Thyroid gland (tissue), 4 donors: ENCODE measurements at places on chromosomes 11 and 22. TPM values are rescaled to one million over a fixed set of nuclear protein-coding genes. Genes with fewer than 3 reads are reported as not detected.
A peak's percentile ranks its signal among the peaks of the same experiment; 100 is the strongest.

GRCh38 chr11:119179342-119179741 lies 5.9 kb upstream of the NHERF4 start:
- DNase-seq: no peak

The DAGLA gene
- 1.8 TPM for total RNA-seq

DNA sequence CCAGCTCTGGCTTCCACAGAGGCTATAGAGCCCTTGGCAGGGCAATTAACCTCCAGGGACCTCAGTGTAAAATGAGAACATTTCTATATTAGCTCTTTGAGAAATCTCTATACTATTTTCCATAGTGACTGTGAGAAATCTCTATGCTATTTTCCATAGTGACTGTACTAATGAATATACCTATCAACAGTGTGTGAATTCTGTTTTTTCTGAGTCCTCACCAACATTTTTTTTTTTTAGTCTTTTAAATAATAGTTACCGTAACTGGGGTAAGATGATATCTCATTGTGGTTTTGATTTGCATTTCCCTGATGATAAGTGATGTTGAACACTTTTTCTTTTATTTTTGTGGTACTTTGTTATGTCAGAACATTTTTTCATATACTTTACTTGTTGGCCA lies 7.0 kb upstream of the MTNR1B start:
- DNase-seq: no peak

DNA sequence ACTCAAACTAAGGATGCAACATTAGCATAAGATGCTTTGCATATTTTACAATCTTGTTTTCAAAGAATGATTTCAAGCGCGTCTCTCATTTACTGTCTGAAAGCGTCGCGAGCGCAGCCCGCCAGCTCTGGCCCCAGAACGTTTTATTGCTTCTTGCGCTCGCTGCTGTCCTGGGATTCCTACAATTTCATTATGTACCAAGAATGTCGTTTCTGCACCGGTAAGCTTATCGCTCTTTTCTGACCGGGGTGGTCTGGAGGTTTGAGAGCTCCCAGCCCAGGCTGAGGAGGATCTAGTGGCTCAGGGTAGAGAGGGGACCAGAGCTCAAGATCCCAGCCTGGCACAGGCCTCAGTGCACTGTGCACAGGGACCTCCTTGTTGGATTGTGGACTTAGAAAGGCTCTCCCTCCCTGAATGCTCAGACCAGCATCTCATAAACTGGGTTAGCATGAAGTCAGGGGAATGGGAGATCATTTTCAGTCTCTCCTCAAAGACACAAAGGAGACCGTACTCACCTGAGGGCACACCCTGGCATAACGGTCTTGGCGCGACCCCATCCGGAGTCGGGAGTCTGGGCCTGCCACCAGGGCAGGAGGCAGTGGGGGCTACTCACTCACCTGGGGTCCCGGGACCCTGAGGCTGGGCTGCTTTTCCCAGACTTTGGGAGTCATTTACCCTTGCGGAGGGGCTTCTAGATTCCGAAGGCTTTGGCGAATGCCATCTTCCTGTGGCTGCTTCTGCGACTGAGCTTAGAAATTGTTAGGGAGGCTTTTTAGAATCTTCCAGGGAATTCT lies 817.4 kb downstream of the BRD1 start:
- no peak for DNase-seq

DNA sequence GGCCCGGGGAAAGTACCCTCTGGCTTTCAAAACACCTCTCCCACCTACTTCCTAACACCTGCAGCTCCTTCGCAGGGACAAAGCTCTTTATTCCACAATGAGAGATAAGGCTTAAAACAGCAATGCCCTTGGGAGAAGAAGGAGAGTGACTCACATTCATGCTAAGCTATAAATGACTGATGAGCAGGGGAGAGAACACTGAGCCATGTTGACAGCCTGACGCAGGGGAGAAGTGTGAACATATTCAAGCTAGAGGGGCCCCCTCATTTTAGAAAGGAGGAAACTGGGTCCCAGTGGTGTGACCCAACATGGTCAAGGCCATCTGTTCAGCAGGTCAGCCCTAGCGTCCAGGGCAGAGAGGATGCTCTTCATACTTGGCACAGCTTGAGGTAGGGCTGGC lies 171.8 kb downstream of the DSCAML1 start:
- no peak for DNase-seq

The RIMBP3C gene
- 0.45 TPM for total RNA-seq

The SERHL2 gene
- total RNA-seq: 0.83 TPM

GRCh38 chr11:61957021-61957770 lies 7.0 kb downstream of the BEST1 start:
- DNase-seq: no peak

- DNase-seq: no peak
Measured at GRCh38 chr22:20324139-20324516, 4.3 kb upstream of the DGCR6L start.

The PANX3 gene
- not detected for total RNA-seq

DNA sequence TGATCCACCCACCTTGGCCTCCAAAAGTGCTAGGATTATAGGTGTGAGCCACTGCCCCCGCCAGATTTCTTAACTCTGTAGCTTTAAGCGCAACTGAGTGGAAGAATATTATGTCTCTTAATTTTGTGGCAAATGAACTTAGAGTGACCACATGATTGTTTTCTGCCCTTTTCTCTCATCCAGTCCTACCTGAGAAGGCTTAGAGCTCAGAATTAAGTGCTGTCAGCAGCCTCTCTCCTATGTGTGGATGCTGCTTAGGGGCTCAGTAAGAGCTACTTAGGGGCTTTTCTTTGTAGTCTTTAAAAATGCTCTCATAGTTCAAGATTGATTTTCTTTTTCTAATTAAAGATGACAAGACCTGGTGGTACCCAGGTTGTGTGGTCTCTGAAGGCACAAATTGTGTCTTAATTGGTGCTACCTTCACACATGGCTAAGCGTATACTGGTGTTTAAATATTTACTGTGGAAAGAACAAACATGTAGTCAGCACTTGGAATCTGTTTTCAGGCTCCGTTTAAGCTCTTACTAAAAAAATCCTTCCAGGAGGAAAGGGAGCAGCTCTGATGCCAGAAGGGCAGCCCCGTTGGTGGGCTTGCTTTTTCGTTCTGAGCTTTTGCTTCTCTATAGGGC lies 59.3 kb downstream of the DEPDC5 start:
- DNase-seq: no peak

GRCh38 chr11:15295695-15296094 lies 181.0 kb downstream of the INSC start:
- DNase-seq: no peak

- no peak for DNase-seq
Measured at GRCh38 chr11:79264284-79264683, 176.5 kb downstream of the TENM4 start.

DNA sequence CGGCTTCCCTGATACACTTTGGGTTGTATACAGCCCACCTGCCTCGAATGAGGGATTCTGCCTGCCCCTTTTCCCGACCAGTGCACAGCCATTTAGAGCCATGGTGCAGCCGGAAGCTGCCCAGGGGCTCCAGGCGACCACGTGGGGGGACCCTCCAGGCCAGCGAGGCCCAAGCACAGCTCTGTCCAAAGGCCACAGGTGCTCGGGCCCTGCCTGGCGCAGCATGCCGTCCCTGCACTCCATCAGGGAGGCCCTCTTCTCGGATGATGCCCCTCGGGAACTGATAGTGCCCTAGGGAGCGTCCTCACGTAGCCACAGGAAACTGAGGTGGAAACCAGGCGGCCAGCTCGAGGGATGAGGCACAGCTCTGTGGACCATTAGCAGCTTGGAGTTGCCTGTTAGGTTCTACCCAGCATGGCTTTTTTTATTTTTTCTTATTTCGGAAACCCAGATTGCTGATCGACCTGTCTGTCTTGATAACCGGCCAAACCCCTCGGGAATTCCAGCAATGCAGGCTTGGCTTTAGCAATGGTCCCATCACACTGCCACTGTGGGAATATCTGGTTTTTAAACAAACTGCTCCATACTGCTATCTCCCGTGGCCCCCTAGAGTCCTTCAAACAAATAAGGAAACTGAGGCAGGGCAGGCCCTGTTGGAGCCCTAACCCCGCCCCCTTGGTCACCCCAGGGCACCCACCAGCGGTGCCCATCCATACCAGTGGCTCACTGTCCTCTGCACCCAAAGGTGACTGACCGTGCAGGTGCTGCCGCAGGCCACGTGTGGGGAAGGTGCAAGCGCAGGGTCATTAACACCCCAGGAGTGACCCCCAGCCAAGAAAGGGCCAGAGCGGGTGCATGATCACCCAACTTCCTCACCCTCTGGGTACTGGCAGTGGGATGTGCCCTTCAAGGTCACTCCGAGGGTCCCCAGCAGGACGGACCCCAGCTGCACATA lies 8.0 kb downstream of the ANO1 start:
- no peak for DNase-seq

The PLEKHB1 gene
- 61.9 TPM for total RNA-seq

DNA sequence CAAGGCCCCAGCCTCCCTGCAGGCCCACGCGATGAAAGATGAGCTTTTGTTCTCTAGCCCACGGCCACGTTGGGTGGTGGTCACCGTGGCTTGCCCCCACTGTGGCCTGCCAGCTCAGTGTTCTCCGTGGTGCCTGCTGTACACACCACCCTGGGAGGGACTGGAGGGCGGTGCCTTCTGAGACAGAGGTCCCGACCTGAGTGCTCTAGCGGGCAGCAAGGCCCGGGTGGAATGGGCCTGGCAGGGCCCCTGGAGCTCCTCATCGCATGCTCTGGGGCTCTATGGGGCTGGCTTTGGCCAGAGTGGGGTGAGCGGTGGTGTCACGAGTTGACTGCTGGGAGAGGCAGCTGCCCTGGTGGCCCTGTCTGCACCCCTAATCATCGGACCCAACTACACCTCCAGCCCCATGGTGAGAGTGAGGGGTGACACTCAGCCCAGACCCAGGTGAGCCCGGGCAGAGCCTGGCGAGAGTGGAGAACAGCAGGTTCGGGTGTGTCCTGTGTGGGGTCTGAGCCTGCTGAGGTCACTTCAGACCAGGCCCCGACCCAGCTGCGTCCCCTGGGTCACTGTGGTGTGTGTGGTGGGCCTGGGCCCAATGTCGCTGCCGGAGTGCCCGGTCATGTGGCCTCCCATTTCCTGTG lies 541.9 kb downstream of the TBC1D22A start:
- DNase-seq: no peak

- peak; percentile 18 for DNase-seq
Measured at GRCh38 chr22:23380230-23380573, 199.9 kb downstream of the IGLL1 start.

The OR52H1 gene
- 2.8 TPM for total RNA-seq

- DNase-seq: no peak
Measured at GRCh38 chr11:59617876-59618275, 2.3 kb upstream of the OSBP start.

DNA sequence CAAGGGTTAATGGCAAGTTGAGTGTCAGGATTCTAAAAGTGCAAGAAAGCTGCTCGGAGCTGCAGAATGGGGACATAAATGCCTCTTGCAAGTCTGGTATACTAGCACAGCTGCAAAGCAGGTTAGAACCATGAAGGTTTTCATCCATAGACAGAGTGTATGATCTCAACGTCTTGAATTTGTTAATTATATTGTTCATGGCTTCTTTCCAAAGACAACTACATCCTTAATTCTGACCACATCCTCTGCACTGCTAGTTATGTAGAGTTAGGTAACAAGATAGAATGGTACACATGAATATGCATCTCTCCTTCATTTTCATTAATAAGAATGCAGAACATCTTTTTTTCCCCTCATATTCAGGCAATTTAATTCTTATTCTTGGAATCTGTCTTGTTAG lies 34.2 kb downstream of the EXPH5 start:
- no peak for DNase-seq

The POGLUT3 gene
- 22.3 TPM for total RNA-seq

DNA sequence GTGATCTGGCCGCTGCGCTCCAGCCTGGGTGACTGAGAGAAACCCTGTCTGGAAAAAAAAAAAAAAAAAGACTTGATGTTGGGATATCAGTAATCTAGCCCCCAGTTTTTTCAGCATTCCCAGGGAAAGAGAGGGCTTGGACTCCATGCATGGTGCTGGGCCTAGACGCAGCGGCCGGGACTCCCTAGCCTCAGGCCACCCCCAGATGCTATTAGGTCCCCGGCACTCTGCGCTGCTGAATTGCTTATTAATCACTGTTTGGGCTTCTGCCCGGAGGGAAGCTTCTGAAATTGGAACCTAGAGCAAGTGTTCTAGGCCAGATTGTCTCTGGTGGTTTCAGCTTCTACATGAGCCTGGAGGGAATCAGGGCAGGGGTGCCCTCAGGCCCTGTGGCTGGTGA lies 39.0 kb downstream of the SLCO2B1 start:
- DNase-seq: no peak

- DNase-seq: no peak
Measured at GRCh38 chr11:69416762-69417698, 64.4 kb upstream of the LINC01488 start.

The ALDH3B1 gene
- 3.0 TPM for total RNA-seq

DNA sequence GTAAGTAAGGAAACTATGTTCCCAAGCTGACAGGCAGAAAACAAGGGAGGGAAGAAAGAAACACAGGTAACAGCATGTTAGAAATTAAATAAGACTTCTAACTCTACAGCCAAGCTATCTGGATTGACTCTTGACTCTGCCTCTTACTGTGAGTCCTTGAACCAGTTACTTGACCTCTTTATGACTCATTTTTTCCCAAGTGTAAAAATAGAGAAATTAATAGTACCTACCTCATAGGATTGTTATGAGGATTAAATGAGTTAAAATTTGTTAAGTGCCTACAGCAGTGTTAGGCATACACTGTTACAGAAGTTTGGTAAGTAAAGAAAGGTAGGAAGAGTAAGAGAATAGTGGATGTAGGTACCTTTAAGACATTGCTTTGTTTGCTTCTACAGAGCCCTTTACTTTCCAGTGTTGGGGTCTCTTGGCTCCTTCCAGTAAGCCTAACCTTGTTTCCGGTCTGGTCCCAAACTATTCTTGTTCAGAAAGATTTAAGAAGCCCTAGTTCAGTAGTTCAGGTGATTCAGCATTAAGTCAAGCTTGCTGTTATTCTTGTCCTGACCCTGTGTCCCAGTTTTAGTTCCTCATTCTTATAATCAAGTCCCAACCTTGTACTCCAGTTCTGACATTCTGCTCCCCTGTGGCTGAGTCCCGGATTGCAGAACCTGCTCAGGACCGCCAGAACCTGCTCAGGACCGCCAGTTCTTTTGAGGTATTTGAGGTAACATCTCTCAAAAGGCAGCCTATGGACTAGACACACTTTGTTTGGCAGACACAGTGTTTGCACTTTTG lies 963.4 kb upstream of the CCDC90B start:
- DNase-seq: peak; percentile 39

DNA sequence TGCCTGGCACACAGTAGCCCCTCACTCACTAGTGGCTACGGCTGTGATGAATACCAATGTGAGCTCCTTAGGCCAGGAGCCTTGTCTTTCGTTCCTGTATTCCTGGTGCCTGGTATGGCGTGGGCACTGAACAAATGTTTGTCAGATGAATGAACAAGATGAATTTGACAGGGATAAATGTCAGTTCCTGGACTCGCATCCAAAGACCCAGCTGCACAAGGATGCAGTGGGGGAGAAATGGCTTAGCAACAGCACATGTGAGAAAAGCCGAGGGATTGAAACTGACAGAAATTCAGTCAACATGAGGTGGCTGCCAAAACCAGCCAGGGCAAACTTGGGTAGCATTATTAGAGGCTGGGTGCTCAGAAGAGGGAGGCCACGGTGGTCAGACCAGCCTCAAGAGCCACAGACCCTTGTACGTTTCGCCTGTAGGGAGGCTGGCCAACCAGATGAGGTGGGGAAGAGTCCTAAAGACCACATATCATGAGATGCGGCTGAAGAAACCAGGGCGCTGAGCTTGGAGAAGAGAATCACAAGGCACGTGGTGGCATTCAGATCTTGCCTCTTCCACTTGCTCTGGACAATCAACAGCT lies 7.7 kb upstream of the SLC22A8 start:
- no peak for DNase-seq

The PATE2 gene
- not detected for total RNA-seq

The TUBA8 gene
- 6.7 TPM for total RNA-seq
